Cardiac muscle cell (in vitro differentiated cells and primary cell): ENCODE measurements at places on chromosomes 7 and 10. TPM values are rescaled to one million over a fixed set of nuclear protein-coding genes. Genes with fewer than 3 reads are reported as not detected.

PRF1 gene
- total RNA-seq = 0.07 TPM in 1 of 2 replicates, not detected in the other

ASAH2 gene
- total RNA-seq = 0.15 and 5.4 TPM in 2 replicates

GPR15LG gene
- not detected in 2 replicates for total RNA-seq

SPDYE2B gene
- total RNA-seq = not detected in 2 replicates

MRM2 gene
- 22.6 and 24.2 TPM in 2 replicates for total RNA-seq

GRCh38 chr7:111927353-111928019, 278.7 kb downstream of the DOCK4 start:
- DNase-seq = no peak

DNA sequence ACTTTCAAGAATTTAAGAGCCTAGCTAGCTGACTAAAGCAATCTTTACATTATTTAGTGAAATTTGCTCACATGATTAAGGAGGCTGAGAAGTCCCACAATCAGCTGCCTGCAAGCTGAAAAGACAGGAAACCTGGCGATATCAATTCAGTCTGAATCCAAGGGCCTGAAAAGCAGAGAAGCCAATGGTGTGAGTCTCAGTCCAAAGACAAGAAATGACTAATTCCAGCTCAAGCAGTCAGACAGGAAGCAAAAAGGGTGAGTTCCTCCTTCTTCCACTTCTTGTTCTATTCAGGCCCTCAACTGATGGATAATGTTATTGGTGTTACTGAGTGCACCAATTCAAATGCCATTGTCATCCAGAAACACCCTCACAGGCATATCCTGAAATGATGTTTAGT, 1231.6 kb upstream of the CELF2 start:
- no peak for DNase-seq

GRCh38 chr10:110617425-110618229, 26.5 kb upstream of the RBM20 start:
- no peak for DNase-seq

GRCh38 chr10:20986049-20986448, 88.9 kb upstream of the NEBL start:
- DNase-seq = no peak

DNA sequence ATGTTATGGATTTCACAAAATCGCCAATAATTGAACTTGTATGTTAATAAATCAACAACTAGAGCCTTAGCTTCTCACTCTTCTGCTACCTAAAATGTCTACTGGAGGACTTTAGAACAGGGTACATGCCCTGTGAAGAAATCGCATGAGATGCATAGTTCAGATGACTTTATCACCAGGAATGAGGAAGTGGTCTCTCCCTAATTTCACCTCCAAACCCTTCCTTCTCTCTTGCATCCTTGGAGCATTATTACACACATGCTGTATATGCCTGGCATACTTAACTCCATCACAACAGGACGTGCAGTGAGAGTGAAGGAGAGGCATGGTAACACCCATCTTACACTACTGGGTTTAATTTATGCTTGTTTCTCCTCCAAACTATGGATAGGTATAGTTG, 27.8 kb downstream of the RHEB start:
- peak; percentile 90 for DNase-seq

GRCh38 chr10:107924458-107924857, 760.0 kb upstream of the SORCS1 start:
- no peak for DNase-seq

GRCh38 chr7:137443616-137444015, 100.1 kb upstream of the PTN start:
- DNase-seq = peak; percentile 60

GRCh38 chr7:106277976-106278375, 6.8 kb downstream of the NAMPT start:
- no peak for DNase-seq
